ENCODE measurements at places on chromosomes 11 and 22. TPM values are rescaled to one million over a fixed set of nuclear protein-coding genes. Genes with fewer than 3 reads are reported as not detected.

DNA sequence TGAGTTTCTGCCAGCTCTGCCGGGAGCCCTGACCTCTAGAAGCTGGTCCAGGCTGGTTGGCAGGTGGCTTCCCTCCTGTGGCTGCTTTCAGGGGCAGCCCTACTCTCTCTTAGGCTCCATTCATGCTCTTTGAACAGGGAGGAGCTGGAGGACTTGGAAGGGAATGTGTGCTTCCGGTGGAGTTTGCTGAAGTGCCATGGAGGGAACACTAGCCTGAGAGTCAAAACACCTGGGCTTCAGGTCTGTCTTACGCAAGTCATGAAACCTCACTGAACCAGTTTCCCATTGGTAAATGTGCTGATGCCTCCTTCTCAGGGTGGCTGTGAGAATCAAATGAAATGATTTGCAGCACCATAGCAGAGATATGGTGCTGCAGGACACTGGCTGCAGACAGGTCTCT lies 224.5 kb downstream of the KIRREL3 start:
- DNase-seq = no peak

DNA sequence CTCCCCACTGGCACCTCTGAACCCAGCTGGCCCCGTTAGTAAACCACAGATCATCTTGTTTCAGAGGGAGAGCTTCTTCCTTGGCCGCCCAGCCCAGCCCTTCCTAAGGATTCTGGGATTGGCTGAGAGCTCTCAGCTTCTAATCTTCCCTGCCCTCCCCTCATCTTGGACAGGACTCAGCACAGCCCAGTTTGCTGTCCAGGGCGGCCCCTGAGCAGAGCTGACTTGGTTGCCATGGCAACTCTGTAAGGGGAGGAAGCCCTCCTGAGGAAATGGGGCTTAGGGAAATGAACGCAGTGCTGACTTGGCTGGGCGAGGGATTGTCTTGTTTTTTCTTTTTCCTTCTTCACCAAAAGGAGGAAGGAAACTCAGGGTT lies 4.6 kb downstream of the APOL4 start:
- peak; percentile 83 for DNase-seq

- no peak for DNase-seq
Measured at GRCh38 chr22:29692327-29692640, 27.5 kb upstream of the CABP7 start.

DNA sequence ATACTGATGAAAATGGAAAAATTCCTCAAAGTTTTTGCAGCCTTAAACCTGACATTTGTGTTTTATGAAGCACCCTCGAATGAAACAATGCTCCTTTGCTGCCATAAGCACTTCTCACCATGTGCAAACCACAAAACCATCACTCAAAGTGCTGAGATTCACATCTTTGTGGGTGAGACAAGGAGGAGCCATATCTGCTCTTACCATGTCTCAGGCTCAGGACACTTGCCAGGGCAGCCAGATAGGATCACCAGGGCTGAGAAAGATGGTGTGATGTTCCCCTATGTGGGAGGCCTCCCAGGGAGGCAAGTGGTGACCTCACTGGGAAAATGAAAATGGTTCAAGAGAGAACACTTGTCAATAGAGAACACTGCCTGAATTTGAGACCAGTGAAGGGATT lies 120.4 kb downstream of the CCDC34 start:
- no peak for DNase-seq

DNA sequence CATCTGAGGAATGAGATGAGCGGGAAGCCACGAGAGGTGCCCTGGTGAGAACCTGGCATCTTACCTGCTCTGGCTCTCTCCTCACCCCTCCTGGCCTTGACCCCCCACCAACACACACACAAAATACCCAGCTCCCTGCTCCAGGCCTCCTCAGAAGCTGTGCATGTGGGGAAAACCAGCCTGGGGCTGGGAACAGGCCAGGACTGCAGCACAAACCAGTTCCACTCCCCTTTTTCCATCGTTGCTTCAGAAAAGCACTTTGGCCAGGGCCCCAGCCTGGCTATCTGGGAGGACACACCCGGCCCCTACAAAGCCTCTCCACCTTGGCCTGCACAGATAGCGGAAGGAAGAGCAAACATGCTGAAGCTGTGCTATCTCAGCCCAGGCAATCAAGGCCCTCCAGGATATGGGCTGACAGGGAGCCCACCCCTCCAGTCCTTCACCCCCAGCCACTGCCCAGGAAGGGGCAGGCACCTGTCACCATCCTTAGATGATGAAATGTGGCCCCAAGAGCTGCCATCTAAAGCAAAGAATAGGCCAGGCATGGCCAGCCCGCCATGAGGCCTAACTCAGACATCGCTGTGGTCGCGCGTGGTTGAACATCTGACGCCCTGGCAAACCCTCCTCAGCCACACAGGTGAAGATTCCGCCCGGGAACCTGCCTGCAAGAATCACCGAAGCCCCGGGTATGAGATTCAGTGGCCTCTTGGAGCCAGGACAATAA lies 35.4 kb downstream of the PISD start:
- DNase-seq = no peak

DNA sequence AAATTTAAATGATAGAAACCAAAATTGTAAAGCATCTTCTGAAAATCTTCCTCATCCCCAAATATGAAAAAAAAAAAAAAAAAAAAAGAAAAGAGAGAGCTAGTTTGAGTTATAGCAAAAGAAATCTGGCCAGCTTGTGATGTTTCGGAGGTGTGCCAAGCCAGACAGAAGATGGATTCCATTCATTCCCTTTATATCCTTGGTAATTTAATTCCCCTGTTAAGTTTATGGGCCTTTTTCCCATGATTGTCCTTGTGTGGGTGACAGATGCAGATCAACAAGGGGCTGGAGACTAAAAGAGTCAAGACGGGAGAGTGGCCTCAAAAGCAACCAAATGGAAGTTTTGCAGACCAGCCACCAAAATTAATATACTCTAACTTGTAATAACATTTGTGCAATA lies 47.6 kb upstream of the PARVA start:
- no peak for DNase-seq

GRCh38 chr11:120208777-120209176 lies 2.1 kb upstream of the OAF start:
- peak; percentile 86 for DNase-seq

GRCh38 chr11:83157594-83158356 lies 844 bp downstream of the PCF11 start:
- peak; percentile 81 for DNase-seq

DNA sequence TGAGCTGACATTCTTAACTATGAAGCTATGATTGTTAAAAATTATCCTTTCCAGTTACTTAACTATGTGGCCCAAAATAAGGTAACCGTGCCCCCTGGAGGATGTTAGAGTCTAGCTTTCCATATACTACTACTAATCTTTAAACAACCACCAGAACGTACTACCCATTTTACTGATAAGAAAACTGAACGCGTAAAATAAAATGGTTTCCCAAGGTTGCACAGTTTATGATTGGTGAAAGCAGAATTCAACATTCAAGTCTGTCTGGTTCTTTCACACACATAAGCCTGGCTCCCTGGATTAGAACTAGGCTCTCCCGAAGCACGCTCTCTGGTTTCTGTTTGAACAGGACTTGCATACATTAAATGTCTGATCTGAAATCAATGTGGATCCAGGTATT lies 437.8 kb upstream of the CCDC90B start:
- DNase-seq = no peak

DNA sequence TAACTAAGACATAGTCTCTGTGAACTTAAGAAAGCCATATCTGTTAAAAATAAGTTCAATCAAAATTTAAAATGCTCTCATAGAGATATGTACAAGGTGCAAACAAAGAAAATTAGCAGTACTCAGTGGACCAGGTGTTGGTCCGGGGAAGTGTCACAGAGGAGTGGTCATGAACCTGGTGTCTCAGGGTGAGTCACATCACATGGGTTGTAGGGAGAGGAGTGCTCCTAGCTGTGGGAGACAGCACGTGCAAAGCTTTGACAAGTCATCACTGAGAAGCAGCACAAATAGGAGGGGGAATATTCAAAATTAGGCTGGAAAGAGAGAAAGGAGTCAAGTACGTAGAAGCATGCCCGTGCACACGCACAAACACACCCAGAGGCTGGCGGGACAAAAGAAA lies 438.1 kb downstream of the NTM start:
- DNase-seq = no peak

DNA sequence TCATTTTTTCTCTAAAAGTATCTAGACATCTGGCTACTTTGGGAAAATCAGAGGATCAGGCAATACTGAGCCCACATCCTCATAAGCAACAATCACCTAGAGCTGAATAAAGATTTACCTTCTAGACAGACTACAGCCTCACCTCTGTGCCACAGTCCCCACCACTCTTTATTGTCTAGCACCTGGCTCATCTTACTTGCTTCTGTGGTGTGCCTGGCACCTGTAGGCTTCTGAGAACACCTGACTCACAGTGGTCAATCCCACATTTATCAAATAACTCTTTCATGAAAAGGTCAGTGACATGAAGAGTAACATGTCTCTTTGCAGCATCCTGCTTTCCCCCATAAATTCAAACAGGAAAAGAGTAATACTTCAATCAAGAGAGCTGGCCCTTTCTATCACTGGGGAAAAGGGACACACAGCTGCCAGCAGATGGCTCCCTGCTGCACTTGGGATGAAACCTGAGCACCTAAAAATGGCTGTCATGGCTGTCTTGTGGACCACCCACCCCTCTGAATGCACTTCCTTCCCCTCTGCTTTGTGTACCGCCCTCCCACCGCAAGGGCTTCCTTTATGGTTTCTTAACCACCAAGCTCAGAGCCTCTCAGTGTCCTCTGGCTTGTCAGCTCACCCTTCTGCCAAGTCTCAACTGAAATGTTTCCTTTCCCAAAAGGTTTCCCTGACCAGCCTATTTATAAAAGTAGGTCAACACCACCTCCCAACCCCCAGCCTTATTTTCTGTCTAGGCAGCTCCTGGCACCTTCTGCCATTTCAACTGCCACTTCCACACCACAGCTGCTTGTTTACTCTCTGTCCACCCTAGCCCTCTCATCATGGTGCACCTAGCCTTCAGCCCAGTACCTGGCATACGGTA lies 9.3 kb downstream of the TFIP11 start:
- DNase-seq = no peak

GRCh38 chr11:18709414-18709813 lies 10.8 kb downstream of the TMEM86A start:
- no peak for DNase-seq

DNA sequence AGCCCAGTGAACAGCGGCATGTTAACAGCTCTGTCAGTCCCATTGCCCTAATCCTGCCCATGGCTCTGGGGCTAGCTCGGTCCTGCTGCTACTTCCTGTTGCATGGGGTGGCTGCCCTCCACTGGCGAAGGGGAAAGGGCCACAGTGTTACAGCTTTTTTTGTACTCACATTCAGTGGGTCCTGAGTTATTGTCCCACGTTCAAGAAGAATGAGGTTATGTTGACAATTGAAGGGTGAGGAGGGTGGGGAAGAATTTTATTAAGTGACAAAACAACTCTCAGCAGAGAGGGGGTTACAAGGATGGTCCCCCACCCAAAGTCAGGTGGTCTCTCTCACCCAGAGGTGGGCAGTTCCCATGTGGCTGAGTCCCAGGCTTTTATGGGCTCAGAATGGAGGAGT lies 17.7 kb upstream of the MS4A7 start:
- DNase-seq = no peak

DNA sequence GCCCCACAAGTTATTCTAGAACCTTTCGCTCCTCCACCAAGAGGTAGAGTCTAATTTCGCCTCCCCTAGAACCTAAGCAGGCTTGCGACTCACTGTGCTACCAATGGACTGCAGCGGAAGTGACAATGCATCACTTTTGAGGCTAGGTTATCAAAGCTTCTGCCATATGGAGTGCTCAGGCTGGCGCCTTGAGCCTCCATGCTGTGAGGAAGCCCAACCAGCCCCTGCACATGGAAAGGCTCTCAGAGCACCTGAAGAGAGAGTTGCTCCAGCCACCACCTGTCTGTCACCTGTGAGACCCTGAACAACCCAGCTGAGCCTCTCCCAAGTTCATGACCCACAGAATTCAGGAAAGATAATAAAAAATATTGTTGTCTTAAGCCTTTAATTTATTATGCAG lies 29.3 kb upstream of the CBX7 start:
- no peak for DNase-seq

DNA sequence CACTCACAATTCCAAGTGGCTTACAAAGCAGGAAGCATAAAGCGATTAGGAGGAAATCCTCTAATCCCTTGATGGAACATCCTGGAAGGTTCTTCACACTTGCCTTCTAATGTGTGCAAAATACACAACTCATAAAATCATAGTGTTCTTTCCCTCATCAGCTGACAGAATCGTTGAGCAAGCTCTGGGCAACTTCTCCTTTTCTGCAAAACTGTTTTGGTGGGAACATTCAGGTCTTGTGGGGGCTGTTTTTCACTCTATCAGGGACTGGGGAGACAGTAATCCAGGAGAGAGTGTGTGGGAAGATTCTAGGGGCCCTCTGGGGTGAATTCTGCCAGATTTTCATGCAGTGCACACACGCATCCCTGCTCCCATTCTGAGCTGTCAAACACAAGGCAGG lies 53.2 kb downstream of the IRAG1 start:
- no peak for DNase-seq

- no peak for DNase-seq
Measured at GRCh38 chr22:36589856-36590255, 60.9 kb upstream of the EIF3D start.

- peak; percentile 57 for DNase-seq
Measured at GRCh38 chr11:117618982-117619355, 178.0 kb downstream of the DSCAML1 start.

TMEM121B gene
- total RNA-seq = not detected

OR6A2 gene
- total RNA-seq = not detected

INS gene
- not detected for total RNA-seq

DPP3 gene
- total RNA-seq = 8.9 TPM

MS4A15 gene
- not detected for total RNA-seq
